D721Med (cell line): ENCODE measurements at places on chromosomes 2 and 18.

DNA sequence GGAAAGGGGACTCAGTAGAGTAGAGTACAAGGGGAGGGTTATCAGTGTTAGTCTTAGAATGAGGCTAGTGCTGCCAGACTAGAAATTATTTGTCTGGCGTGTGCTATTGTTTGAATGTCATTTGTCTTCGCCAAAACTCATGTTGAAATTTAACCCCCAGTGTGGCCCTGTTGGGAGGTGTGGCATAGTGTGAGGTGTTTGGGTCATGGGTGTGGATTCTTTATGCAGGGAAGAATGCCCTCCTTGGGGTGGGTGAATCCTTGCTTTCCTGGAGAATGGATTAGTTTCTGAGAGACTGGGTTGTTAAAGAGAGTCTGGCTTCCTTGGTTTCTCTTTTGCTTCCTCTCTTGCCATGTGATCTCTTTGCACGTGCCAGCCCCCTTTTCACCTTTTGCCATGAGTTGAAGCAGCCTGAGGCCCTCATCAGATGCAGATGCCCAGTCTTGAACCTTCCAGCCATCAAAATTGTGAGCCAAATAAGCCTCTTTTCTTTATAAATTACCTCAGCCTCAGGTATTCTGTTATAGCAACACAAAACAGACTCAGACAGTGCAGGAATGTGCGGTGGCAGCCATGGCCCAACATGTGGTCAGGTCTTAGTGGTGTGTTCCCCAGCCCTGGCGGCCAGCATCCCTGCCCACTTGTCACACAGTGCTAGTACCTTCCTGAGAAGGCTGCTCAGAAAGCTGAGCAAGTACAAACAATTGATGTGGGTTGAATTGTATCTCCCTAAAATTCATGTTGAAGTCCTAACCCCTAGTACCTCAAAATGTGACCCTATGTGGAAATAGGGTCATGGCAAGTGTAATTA lies 48.4 kb upstream of the NAB1 start:
- no peak for DNase-seq

DNA sequence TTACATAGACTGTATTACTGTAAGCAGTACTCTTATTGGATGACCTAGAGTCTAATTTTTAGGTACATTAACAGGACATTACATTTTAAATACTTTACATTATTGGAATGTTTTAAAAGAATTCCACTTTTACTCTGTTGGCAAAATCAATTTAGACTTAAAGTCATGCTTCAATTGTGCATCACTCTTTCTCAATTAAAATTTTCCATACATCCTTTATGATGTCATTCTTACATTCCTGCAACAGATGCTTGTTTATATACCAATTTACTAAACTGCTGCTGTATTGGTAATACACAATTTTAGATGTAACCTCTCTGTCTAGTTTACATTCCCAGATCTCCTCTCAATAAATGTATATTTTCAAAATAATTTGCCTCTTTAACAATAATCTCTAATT lies 440.1 kb downstream of the ZEB2 start:
- no peak for DNase-seq

GRCh38 chr2:52934323-52934898 lies 833.2 kb upstream of the CHAC2 start:
- DNase-seq: no peak

DNA sequence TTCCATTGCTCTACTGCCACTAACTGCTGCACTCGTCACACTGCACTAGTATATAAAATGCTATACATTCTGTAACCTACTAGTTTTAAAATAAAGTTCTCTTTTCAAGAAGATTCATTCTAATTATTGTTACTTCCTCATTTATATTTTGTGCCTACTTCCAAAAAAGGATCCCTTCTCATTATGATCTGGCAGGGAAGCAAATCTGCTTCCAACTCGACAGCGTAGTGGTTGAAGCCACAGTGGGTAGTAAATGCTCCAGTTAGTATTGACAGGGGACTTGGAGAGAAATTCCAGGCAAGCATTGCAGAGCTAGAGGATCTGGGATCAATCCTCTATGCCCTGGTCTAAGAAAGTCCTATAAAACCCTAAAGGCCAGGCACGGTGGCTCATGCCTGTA lies 53.3 kb upstream of the AP1S3 start:
- no peak for DNase-seq

GRCh38 chr18:11726556-11726955 lies 37.5 kb downstream of the GNAL start:
- no peak for DNase-seq

GRCh38 chr2:176324862-176325261 lies 55.6 kb downstream of the MTX2 start:
- DNase-seq: no peak

GRCh38 chr2:39512434-39512935 lies 75.4 kb upstream of the MAP4K3 start:
- no peak for DNase-seq

GRCh38 chr2:36717603-36718266 lies 21.2 kb downstream of the VIT start:
- no peak for DNase-seq

DNA sequence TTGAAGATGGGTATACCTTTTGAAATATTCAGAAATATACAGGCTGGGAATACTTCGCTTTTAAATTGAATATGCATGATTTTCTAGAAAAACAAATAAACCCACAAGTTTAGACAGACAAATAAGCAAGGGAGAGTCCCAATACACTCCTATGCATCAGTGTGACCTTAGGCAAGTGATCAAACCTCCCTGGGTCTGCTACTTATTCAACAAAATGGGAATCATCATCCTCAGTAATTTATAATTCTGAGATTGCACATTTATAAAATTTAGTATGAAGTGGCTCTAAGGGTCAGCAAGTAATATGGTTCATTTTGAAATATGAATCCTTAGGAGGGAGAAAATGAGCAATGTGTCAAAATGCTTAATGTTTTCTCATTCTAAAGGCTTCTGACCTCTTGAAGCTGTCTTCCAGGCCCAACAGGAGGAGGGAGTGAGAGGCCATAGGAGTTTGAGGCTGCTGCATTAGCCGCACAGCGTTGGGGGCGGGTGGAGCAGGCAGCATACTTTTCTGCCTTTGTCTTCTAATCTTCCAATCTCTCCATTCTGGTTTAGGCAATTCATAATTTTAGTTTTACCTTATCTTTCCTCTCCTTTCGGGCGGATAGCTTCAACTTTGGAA lies 155.1 kb downstream of the TRIB2 start:
- no peak for DNase-seq

GRCh38 chr18:7904529-7904928 lies 337.4 kb downstream of the PTPRM start:
- DNase-seq: no peak

DNA sequence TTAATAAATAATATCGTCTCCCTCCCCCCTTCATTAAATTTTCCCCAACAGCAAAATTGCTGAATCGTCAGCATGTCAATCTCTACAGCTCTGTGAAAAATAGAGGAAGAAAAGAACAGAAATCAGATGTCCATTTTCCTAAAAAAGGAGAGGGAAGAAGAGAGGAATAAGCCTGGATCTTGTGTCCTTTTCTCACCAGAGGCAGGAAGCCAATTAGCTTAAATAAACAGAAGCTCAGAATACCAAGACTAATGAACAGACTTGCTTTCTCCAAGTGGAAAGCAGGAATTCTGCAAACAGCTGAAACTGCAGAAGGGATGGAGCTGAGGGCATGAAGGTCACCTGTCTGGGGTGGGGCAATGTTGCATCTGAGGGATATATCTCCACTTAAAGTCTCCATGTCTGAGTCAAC lies 265.7 kb downstream of the CCDC85A start:
- no peak for DNase-seq

- no peak for DNase-seq
Observed at GRCh38 chr2:205989271-205990071, 96.5 kb downstream of the INO80D start.

DNA sequence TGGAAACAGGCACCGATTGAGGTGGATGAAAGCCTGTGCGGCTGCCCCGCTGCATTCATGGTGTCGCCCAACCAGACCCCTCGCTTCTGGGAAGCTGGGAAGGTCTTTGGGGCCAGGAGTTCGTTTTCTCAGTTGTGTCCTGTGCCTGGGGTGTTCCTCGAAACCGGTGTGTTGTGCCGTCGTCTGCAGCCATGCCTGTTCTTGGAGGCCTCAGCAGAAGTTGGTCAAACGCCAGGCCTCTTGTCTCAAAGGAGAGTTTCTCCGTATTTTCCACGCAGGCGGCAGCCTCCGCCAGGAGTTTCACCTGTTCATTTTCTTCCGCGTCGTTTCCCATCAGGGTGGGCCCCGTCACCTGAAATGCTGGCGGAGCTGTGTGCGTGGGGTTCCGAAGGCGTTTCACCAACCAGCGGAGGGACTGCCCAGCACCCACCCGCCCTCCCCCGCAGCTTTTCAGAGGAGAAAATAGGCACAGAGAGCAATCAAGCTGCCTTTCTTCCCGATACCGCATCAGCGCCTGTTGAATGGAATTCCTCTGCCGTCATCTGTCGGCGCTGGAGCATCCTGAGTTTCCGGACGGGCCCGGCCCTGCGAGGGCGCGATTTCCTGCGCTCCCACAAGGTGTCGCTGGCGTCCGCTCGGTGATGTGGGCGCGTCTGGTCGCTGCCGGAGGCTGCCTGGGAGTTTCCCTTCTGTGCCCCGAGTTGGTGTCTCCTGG lies 17.0 kb upstream of the NFATC1 start:
- DNase-seq: peak; percentile 95

DNA sequence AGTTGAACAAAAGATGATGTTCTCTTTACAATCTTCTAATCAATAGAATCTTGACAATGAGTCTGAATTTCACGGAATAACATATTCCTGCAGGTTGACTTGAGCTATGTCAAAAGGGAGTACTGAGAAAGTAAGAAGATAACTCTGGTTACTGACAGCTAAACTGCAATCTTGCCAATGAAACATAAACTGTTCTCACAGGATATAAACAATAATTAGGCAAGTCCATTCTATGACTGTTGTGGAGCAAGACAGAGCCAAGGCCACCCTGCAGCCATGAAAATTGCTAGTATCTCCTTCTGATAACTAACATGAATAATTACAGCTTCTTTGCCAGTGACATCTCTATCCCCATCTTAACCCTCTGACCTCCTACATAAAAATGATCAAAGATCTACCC lies 6.3 kb upstream of the RPRD1A start:
- DNase-seq: no peak

DNA sequence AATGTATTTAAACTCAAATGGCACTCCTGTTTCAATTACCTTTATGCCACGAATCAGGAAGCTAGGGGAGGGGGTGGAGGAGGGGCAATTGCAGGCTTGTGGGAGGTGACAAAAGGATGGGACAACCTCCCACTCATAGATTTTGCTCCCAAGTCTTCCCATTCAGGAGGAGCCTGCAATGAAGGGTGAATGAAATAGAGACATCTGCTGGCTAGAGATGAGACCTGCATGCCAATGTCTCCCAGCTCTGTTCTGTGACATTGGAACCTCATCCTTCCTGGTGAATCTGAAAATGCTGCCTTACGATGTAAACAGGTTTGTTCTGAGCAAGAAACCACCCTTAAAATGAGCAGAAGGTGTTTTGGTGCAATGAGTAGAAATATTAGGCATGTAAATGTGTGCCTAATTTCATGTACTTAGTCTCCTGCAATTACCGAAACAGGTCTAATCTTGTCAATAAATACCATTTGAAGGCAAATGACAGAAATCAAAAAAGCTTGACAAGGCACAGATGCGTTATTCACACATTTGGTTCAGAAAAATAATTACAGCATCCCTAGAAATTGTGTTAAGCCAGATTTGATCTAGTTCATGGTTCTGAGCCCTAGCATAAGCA lies 2.7 kb upstream of the PID1 start:
- DNase-seq: peak; percentile 25

DNA sequence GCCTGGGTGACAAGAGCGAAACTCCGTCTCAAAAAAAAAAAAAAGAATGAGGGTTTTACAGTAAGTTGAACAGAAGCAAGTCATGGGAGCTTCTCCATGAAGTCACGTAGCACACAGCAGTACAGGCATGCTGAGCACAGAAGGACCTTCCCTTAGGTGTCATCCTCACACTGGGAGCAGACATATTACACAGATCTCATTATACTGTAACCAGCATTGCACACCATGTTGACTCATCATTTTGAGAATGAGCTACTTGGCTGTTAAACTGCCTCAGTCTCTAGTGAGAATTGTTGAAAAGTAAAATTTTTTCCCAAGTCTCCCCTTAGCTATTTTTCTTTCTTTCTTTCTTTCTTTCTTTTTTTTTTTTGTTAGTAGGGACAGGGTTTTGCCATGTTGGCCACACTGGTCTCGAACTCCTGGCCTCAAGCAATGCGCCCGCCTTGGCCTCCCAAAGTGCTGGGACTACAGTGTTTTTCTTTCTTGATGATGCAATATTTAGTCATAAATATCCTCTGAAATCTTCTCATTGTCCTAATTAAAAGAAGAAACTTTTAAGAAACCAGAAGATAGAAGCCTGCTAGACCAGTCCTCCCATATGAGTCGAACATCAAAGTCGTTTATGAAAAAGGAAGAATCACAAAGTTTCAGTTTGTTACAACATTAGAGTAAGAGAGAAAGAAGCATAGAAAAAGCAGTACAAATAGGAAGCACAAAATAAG lies 37.9 kb upstream of the PPP1CB start:
- no peak for DNase-seq

DNA sequence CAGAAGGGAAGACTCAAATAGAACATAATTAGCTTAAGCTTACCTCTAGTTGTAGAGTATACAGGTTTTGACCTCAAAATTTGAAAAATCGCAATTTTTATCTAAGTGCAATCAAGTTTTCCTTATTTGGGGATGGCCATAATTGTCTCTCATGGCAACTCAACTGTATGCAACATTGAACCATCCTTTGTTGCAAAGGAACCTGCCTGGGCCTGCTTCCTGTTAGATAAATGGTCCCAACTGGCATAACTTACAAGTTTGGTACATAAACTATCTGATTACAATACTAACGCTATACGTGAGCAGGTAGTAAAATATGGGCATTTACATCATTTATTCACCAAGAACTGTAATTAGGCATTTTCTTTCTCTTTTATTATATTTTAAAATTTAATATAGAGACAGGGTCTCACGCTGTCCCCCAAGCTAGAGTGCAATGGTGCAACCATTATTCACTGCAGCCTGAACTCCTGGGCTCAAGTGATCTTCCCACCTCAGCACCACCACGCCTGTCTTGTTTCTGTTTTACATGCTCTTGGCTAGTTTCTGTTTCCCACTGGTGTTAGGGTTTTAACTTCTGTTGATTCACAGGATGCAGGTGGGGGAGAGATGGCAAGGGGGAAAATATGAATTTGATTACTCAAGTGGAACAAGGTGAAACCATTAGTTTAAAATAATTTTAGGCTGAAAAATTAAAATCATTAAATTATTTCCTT lies 55.3 kb upstream of the B3GNT2 start:
- DNase-seq: no peak

GRCh38 chr2:207711750-207712530 lies 500 bp downstream of the CCNYL1 start:
- DNase-seq: no peak

DNA sequence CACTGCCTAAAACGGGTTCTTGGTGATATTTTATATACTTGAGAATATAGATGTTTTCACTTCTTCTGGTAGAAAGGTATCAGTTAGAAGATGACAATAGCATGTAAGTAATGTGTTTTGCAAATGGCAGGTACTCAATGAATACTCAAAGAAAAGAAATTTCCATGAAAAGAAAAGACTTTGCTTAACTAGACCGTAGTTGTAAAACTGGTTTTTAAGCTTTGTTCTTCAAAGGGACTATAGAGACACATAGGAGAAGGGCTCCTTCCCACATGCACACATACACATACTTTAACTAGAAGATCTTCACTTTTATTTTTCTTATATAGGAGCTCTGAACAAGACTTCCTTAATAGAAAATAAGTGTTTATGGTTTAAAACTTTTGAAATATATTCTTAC lies 215.3 kb upstream of the RND3 start:
- DNase-seq: no peak
